ENCODE measurements at places on chromosomes 3 and 15.

DNA sequence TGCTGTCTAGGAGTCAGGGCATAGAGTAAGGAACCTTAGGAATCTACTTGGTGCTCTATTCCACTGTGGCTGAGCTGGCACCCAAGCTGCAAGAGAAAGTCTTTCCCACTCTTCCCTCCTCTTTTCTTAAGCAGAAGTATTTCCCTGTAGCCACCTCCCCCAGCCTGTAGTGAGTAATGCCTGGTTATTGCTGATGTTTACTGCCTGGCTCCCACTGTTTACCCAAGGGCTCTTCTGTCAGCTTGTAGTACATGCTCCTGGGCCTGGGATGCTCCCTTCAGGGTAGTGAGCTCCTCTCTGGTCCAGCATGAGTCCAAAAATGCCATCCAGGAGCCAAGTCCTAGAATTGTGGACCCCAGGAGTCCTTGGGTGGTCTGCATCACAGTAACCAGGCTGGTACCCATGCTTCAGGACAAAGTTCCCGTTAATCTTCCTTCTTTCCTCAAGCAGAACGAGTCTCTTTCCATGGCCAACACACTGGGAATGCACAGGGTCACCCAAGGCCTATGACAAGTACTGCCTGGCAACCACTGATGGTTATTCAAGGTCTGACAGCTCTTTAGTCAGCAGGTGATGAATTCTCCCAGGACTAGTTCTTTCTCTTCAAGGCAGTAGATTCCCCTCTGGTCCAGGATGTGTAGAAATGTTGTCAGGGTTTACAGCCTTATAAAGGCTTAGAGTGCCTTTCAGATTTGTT is 17.6 kb downstream of the GALK2 start:
- no peak for DNase-seq

- DNase-seq, result no peak
Observed at GRCh38 chr3:59046839-59047238, 3.0 kb downstream of the CFAP20DC start.

GRCh38 chr3:101999177-101999779 is 150.0 kb downstream of the NFKBIZ start:
- no peak for DNase-seq

GRCh38 chr3:54665016-54665600 is 262.8 kb downstream of the LRTM1 start:
- DNase-seq, result no peak

GRCh38 chr3:109050591-109051167 is 67.3 kb downstream of the MORC1 start:
- DNase-seq, result no peak

DNA sequence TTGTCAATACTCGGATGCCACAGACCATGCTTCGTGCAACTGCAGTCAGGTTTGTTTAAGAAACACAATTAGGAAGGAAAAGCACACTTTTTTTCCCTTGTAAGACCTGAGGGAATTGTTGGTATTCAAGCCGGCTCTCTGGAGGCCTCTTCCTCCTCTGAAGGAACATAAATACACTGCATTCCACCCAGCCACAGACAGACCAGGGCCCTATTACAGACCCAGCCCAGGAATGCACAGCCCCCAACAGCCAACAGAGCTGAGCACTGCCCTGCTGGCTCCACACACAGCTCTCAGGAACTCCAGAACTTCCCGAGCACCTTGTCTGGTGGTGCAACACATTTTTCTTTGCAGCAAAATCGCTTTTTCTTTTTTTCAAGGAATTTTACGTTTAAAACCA is 488.7 kb upstream of the PROK2 start:
- no peak for DNase-seq
